ENCODE measurements at places on chromosomes 11 and 22.

DNA sequence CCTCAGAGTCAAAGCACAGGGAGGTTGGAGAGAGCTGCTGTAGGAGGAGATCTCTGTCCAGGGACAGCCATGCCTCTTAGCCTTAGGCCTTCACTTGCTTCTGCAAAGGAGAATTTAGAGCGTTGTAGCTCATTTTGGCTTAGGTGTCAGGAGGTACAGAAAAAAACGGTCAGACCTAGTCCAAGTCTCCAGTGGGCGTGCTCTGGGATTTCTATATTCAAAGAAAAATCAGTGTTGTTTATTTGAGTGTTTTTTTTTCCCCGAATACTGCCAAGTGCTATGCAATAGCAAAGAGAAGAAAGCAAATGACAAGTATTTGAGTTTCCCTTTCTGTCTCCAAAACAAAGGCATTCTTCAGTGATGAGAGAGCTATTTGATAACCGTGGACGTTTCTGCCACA, 22.7 kb upstream of the OPCML start:
- DNase-seq: no peak

- no peak for DNase-seq
These were observed 16.5 kb upstream of the FXYD2 start for GRCh38 chr11:117840881-117841550.

DNA sequence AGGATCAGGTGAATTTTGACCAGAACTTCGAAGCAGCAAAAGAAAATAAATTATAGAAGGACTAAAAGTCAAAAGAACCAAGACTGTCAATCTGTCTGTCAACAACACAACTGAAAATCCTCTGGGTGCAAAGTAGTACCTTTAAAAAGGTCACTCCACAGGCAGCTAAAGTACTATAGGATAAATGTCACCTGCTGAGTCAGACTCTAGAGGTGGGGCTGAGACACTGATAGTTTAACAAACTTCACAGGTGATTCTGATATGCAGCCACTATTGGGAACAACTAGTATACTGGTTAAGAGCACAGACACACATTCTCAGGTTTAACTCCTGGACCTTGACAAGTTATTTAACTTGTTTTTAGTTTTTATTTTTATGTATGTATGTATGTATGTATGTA, 107.3 kb downstream of the FCHSD2 start:
- no peak for DNase-seq

DNA sequence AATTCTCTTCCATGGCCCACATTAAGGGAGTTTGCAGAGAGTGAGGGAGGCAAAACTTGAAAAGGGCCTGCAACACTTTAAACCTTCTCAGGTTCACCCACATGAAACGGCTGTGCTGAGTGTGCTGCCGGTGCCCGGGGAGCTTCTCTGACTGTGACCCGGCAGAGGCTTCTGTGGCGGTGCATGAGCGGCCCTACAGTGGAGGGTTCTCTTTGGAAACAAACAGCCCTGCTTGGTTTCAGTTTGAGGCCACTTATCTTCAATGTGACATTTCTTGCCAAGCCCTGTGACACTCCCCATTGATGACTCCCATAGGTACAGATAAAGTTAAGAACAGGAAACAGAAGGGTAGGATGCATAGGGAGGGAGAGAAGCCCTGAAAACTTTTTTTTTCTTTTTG, 31.8 kb downstream of the FAM118A start:
- no peak for DNase-seq

DNA sequence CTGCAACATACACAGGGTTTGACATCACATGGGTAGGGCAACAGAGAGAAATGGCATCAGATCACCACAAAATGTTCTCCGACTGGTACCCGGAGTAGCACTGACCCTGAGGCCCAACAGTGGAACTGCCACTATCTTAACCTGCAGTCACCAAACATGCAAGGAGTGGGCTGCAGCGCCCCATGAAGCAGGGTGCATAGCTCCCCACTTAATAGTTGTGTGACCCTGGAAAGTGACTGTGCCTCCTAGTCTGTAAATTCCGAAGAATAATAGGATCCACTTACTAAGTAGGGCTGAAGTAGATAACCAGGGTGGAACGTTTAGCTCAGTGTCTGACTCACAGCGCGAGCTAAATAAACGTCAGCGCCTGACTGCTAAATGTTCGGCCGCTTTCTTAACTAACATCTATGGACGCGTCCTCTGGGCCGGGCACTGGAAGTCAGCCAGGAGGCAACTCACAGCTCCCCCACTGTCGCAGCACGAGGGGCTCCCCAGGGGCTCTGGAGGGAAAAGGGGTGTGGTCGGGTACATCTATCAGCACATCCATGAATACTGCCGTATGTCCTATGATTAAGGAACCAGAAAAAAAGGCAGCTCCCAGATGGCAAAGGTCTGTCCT, 777 bp downstream of the LTO1 start:
- no peak for DNase-seq

DNA sequence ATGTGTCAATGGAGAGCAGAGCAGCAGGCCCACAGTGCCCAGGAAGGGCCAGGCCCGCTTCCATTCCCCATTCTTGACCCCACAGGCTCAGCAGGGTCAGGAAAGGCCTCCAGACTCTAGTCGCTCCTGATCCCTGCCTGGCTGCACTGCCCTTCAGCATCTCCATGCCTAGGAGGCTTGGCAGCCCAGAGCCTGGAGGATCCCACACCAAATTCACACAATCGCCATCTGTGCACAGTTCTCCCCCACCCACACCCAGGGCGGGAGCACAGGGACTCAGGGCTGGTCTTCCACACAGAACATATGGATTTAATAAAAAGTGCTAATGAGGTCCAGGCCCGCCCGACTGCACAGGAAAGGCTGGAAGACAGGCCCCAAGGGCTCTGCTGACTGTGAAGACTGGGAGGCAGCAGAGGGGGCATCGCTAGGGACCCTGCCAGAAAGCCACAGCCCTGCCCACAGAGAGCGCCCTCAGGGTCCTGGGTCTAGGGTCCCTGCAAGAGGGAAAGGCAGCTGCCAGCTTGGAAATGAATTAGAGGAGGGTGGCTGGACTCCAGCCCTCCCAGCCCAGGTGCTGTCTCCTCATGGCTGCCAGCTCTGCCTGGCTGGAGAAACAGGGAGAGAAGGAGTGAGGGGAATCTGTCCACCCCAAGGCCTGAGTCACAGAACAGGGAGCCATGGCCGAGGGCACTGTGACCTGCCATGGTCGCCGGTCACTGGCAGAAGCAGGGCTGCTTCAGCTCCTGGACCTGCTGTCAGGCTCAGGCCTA, 39.7 kb downstream of the DKK3 start:
- no peak for DNase-seq

DNA sequence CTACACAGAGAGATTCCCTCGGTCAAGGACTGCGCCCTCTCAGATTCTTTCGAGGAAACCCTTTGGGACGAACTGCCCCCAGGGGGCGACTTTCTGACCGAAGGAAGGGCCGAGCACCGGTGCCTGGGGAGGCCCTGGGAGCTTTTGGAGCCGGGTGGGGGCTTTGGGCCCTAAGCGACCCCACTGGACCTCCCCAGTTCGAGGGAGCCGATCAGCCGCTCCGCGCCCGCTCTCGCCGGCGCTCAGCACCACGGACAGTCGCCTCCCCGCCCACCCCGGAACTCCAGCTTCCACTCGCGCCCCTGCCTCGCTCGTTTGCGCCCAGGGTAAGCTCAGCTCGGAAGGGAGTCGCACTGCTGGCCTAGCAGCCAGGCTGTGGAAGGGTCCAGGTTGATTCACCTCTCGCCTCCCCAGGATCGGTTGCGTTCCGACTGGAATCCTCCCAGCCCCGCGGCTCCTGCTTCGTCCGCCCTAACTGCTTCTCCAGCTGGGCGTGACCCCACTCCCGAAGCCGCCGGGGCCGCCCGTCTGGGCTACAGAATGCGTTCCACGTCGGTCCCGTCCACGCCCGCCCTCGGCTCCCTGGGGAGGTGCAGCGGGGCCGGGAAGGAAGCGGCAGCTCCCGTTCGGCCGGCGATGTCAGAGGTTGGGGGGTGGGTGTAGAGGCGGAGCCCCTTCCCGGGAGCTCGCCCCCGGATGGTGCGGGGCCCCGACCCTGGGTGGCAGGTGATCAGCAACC, 428 bp downstream of the SCN3B start:
- no peak for DNase-seq

- DNase-seq: no peak
These were observed 53.8 kb upstream of the THY1 start for GRCh38 chr11:119476666-119477331.

DNA sequence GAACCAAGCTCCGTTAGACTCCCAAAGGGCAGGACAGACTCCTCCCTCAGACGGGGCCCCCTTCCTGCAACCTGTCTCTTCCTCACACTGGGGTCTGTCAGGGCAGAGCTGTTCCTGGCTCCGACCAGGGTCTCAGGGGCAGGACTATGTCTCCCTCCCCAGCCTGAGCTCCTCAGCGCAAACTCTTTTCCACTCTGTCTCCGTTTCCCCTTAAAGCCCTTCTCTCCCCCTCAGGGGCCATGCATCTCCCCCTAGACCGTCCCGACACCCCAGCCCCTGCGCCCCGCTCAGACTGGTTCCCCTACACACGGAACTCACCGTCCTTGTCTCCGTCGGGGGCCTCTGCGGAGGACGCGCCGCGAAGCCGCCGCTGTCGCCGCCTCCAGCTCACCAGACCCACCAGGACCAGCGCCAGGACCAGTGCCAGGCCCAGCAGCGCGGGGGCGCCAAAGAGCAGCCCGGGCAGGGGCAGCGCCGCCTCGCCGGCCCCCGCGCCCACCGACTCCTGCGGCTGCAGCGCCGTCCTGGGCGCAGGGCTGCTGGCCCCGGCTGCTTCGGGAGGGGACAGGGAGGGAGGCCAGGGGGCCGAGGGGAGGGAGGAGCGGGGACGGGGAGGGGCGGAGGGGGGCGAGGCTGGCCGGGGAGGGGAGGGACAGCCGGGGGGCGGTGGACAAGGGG, 684 bp downstream of the TNFRSF13C start:
- peak; percentile 38 for DNase-seq

- DNase-seq: no peak
These were observed 20.5 kb upstream of the APOA1 start for GRCh38 chr11:116857936-116858335.

DNA sequence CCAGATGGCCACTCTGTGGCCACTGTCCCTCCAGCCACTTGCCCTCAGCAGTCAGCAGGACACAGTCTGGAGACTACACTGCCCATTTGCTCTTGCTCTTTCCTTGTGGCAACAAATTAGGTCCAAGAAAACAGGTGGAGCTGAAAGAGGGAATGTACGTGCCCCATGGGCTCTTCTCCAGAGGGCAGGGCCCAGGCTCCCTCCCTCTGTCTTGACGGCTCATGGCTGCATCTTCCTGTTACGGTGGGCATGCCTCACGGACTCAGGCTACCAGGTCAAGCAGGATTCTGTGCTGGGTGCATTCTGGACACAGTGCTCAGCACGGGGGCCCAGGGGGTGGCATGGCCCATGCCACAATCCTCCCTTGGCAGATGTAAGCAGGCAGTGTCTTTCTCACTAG, 71.3 kb downstream of the MED15 start:
- DNase-seq: no peak

DNA sequence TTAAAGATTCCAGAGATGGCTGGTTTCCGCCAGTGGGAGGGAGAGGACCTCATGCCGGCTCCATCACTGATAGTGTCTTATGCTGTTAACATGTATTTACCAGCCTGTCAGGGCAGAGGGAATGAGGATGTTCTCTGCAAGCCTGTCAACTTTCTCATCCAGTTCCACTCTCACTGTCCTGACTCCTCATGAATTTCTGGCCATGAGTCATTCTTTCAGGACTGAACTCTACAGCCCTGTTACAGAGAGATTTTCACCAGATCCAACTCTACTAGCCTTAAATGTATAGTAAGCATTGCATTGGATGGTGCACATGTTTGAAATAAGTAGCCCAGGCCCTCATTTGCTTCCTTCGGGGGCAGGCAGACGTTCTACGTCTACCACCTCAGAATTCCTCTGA, 387.7 kb downstream of the TMEM135 start:
- DNase-seq: no peak

- DNase-seq: no peak
These were observed 1.6 kb downstream of the CAPN1 start for GRCh38 chr11:65183201-65183891.

DNA sequence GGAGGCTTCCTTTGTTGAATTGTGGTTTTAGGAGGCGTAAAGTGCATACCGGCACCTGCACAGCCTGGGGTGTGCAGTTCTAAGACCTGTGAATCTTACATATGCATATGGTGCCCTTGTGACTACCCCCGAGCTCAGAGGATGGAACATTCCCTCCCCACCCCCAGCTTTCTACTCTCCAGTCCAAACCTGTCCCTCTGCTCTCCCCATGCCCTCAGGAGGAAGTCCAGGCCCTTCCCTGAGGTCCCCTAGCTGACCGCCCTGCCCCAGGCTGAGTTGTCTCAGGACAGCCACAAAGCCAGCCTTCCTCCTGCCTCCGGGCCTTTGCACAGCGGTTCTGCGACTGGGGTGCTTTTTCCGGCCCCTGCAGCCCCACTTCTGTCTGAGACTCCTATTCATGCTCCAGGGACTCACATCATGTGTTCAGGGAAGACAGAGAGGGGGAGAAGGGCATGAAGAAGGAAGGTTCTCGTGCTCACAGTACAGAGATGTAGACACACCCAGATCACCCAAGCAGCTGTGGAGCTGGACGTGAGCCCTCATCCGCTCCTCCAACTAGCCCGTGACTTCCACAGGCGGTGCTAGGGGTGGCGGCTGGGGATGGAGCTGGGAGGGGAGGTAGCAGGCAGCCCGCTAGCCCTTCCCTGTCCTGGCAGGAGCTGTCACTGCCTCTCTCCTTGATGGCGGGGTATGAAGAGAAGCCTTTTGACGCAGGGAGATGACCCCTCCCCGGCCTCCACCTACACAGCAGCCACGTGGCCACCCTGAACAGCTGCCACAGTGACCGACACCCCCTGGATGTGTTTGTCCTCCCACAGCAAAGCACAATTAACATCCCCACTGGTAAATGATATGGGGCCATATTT, 50.8 kb downstream of the FLRT1 start:
- DNase-seq: no peak

DNA sequence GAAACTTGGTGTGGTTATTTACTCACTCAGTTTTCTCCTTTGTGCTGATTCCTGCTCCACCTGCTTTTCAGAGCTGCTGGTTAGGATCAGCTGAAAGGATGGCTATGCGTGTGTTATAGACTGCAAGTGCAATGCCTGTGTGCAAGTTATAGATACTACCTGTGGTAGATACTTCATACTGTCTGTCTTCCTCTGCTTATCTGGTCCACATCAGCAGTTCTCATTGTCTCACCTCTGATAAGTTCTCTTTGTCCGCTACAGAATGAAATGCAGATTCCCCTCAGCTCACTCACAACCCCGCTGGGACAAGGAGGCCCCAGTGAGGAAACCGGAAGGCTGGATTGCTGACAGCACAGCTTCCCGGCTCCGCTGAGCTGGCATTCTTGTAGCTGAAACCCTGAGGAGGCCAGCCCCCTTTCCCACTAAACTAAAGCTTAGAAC, 37.5 kb upstream of the LYVE1 start:
- peak; percentile 86 for DNase-seq

DNA sequence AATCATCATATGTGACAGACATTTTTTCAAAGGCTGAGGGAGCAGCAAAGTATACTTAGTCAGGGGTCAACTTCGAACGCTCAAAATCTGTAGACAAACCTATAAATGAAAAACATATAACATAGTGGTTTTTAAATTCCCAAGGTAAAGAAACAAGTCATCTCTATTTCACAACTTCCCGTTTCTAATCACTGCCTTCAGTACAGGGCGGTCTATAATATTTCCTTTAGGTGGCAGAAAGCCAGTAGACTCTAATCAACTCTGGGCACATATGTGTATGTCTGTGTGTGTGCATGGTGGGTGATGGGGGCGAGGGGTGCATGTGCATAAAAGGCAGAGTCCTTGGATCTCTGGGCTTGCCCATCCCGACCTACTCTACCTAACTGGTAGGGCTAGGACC, 55.0 kb upstream of the ARFGAP3 start:
- DNase-seq: no peak
